Adrenal gland (tissue), 19 donors: ENCODE measurements at places on chromosomes 11 and 22.
A peak's percentile ranks its signal among the peaks of the same experiment; 100 is the strongest.

- DNase-seq = peak; percentile 61
Observed at GRCh38 chr11:119320240-119320775, 3.4 kb upstream of the MCAM start.

GRCh38 chr11:122313581-122313980, 197.6 kb upstream of the BLID start:
- no peak for DNase-seq

DNA sequence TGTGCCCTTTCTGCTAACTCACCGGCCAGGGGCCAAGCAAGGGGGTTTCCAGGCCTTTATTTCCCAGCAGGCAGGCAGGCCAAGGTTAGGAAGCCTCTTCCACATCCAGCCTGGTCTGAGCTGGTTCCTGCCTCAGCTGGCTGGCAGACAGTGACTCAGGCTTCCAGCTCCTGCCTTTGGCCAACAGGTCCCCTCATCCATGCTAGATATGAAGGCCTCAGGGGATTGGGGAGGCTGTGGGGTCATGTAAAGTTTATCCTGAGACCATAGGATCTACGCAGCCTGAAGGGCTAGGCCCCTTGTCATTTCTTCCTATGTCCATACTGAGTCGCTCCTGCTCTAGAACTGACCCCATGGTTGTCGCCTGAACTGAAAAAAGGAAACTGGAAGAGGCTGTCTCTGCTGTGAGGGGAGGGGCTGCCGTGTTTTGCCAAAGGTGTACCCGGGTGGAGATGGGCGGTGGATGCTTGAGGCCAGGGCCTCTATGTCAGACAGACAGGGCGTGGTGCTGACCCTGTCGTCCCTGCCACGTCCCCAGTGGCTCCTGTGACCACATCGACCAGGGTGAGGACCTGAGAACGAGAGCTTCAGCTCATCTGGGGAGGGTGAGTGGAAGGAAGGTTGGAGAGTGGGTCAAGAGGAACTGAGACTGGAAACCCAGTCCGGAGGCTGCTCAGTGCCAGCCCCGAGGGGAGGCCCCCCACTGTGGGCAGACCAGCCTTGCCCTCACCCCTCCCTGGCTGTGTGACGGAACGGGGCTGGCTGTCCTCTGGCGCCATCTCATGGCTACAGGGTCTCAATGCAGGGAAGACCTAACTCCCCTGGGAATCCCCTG, 17.0 kb downstream of the P2RY6 start:
- DNase-seq = peak; percentile 78

DNA sequence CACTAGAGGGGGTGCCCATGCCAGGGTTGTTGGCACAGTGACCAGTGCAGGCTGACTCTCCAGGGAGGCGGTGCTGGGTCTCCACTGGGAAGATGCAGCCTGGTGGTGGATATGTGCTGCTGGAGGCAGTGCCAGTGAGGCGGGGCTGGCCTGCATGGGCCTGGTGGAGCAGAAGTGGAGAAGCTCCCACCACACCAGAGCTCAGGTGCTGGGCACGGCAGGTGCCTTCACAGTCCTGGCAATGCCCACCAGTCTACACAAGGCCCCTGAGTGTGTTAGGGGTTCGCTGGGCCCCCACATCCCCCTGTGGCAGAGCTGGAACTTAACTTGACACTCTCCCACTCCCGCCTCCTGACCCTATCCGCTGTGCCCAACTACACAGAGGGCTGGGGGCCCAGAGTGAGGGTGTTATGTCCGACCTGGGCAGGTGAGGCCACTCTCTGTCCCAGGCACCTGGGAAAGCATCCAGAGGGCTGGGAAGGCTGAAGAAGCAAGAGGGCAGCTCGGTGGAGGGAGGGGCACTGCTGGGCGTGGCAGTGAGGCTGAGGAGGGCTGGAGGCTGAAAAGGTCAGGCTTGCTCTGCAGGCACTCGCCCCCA, 102.4 kb upstream of the B3GAT1 start:
- DNase-seq = peak; percentile 29

- DNase-seq = no peak
Observed at GRCh38 chr11:45798793-45799441, 6.0 kb upstream of the SLC35C1 start.

- DNase-seq = no peak
Observed at GRCh38 chr11:116117331-116118137, 613.3 kb upstream of the CADM1 start.

DNA sequence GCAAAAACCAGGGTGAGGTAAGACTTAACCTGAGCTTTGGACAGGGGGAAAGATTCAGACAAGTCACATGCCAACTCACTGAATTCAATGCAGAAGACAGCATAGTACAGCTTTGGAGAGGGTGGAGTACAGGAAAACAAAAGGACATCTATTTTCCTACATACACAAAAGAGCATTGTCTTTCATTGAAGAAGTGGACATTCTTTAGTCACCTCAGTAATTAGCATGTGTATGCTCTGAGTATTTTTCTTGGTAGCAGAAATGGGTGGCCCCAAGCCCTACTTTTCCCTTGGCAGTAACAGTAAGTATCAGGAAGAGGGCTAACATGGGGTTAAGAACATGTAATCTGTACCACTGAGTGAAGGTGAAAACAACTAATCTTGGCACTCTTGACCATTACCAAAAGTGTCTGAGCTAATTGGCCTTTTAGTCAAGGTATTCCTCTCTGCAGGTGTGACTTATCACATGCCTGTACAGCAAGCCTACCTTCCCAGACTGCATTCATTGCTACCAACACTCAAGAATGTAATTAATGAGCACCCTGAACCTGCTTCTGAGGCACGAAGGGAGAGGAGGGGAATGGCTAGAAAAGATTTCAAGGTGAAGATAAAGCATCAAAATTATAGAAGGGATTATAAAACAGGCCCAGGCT, 33.9 kb downstream of the SYTL2 start:
- no peak for DNase-seq

DNA sequence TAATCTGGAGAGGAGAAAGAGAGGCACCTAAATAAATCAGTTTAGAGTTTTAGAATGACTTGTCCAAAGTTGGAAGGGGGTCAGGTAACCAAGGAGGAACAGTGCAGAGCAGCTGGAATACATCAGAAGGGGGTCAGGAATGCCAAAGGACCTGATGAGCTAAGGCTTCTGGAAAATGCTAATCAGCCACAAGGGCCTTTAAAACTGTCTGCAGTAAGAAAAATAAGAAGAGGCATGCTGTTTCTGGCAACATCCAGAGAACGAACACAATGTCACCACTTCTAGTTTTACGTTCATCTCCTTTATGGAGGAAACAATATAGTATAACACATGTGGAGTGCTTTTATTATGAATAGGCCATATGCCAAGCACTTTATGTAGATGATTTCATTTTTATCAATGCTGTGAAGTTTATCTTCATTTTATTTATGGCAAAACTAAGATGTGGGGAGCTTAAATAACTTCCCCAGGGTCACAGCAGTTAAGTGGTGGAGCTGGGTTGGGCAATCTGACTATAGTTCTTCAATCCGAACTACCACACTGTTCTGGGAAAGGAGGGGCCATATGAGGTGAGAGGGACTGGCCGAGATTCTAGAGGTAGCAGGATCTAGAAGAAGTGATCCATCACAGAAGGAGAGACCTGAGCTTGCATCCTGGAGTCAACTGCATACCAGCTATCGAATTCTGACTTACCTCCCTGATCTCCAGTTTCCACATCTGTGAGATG, 22.6 kb downstream of the ACO2 start:
- DNase-seq = no peak

- DNase-seq = peak; percentile 67
Observed at GRCh38 chr22:29359469-29359868, 28.9 kb downstream of the AP1B1 start.

- no peak for DNase-seq
Observed at GRCh38 chr22:44604991-44605390, 97.0 kb upstream of the PRR5 start.

- DNase-seq = no peak
Observed at GRCh38 chr11:109036011-109036410, 371.1 kb downstream of the DDX10 start.

GRCh38 chr22:27877501-27877900, 41.6 kb downstream of the PITPNB start:
- no peak for DNase-seq

- DNase-seq = no peak
Observed at GRCh38 chr11:133895061-133895479, 49.8 kb upstream of the SPATA19 start.

DNA sequence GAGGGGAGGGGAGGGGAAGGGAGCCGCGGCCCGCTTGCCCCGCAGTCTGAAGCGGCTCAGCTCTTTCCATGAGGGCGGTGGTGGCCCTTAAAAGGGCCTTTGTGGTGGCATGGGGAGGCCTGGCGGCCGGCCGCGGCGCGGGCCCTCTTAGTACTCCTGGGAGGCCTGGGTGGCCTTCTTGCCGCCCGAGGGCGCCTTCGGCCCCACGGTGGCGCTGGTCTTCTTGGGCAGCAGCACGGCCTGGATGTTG, 6.9 kb downstream of the DPAGT1 start:
- peak; percentile 81 for DNase-seq

- DNase-seq = no peak
Observed at GRCh38 chr11:75403037-75403436, 3.7 kb downstream of the RPS3 start.

DNA sequence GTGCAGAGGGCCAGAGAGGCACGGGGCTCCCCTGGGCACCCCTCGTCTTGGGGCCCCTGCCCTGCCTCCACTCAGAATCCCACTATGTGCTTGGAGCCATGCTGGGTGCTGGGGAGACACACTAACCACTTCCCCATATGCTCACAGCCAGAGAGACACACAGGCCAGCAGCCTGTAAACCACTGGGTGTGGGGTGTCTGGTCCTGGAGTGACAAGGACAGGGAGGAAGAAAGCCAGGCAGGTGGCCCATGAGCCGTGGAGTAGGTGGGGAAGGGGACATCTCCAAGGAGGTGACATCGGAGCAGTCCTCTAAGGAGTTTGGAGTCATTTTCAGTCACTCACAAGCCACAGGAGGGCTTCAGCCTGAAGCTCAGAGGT, 58.9 kb downstream of the CDKN1C start:
- no peak for DNase-seq

DNA sequence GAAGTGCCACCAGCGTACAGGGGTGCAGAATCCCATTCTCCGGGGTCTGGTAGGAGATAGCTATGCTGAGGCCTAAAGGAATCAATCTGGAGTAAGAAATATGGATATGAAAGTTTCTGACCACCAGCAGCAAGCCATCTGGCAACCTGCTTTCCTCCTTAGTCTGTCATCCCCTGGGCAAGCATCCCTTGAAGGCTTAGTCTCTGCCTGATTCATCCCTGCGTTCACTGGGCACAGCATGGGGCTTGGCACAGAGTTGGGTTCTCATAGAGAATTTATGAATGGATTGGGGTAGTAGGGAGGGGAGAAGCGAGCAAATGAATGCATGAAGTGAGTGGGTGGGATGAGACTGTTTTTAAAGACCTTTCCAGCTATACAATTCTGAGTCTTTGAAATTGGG, 85.8 kb upstream of the NARS2 start:
- no peak for DNase-seq

DNA sequence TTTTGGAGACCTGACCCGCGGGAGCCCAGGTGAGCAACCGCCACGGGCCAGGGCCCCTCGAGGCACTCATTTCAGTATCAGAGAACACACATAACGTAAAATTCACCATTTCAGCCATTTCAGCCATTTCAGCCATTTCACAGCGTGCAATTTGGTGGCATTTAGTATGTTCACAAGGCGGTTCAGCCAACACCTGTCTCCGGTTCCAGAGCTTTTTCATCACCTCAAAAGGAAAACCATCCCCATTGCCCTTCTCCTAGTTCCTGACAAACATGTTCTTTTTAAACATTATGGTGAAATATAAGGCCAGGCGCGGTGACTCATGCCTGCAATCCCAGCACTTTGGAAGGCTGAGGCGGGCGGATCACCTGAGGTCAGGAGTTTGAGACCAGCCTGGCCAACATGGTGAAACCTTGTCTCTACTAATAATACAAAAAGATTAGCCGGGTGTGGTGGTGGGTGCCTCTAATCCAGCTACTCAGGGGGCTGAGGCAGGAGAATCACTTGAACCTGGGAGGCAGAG, 119.3 kb downstream of the KCNQ1 start:
- DNase-seq = peak; percentile 56

DNA sequence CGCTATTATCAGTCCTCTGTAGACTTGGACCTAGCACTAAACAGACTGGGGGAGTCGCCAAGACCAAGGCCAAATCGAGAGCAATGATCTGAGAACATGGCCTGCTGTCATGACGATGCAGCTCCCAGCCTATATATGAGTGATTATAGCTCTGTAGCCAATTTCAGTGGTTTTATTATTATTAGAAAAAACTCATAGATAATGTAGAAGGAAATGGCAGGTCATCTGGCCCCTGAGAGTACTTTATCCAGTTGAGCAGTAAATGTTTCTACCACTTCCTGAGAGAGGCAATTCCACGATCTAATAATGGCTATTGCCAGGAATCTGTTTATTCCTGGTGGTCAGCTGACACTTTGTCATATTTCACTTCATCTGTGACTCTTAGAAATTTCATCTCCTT, 666.7 kb downstream of the OPCML start:
- no peak for DNase-seq

GRCh38 chr11:94767291-94767690, 865 bp upstream of the AMOTL1 start:
- no peak for DNase-seq

- no peak for DNase-seq
Observed at GRCh38 chr11:123179586-123179985, 15.5 kb downstream of the CLMP start.

DNA sequence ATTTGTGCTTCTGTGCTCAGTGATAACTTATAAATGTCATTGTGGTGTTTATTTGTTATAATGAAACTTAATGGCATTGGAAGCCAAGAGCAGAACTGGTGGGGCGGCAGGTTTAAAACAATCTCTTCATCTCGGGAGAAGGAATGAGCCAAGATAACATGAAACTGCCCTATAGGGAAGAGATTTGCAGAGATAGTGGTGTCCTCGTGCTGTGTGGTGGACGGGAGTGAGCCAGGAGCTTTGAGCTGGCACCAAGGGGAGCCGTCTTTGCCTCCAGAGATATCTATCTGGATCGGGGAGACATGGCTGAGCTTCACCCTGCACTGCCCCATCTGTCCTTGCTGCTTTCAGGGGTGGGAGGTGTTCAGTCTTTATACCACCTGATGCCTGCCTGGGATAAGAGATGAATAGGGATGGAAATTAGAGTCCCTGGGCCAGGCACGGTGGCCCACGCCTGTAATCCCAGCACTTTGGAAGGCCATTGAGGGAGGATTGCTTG, 189.6 kb downstream of the ST3GAL4 start:
- DNase-seq = no peak

- DNase-seq = no peak
Observed at GRCh38 chr11:64900263-64900678, 16.7 kb downstream of the ATG2A start.
